CD8-positive, alpha-beta T cell (primary cell): ENCODE measurements at places on chromosomes 2 and 18.

- no peak for DNase-seq
These were observed 32.3 kb downstream of the ITSN2 start for GRCh38 chr2:24328010-24328409.

- DNase-seq, result no peak
These were observed 485.4 kb downstream of the PARD3B start for GRCh38 chr2:205030695-205031094.

- no peak for DNase-seq
These were observed 175.9 kb upstream of the NXPH2 start for GRCh38 chr2:138956116-138956515.

DNA sequence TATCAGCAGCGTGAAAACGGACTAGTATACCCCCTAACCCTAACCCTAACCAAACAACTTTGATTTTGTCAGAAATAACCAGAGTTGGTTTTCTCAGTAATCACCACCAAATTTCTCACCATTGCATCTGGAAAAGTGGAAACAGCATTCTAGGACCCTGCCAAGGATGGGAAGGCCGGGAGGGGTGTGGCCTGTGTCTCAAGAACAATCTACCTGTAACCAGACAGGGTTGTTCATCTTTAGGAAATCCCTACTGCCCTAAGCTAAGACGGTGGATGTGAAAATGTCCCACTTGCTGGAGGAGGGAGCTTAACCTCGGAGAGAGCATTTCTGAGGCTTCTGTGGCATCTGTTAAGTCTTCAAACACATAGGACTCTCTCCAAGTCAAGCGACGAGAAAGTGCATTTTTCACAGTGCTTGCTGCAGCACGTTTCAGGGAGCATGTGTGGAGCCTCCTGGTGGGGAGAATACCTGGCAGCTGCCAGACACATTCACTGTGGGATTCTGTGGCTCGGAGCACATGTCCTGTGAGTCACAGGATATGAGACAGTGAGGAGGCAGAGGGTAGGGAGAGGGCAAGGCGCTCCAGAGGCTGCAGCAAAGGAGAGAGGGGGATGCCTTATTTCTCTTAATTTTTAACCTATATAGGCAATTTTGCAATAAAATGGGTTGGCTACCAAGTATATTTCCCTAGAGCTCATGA, 207.5 kb downstream of the SPP2 start:
- DNase-seq, result peak; percentile 17

- DNase-seq, result no peak
These were observed 65.0 kb downstream of the UGGT1 start for GRCh38 chr2:128155970-128156369.

- DNase-seq, result no peak
These were observed 7.5 kb upstream of the STAMBP start for GRCh38 chr2:73821227-73821626.

- peak; percentile 94 for DNase-seq
These were observed 2.7 kb upstream of the RNPEPL1 start for GRCh38 chr2:240565333-240566202.

DNA sequence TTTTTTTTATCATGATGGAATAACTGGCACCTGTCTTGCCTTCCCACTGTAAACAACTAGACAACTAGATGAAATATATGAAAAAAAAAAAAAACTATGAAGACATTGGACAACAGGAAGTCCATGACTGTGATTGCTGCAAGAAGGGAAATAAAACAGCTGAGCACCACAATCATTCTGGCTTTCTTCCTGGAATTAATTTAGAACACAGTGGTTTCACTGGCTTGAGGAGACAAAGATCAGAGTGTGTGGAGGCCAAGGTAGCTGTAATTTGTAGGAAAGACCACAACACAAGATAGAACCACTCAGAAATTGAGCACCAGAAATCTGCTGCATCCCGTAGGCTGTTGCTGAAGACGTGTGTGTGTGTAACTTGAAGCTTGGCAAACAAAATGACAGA, 121.1 kb upstream of the PID1 start:
- DNase-seq, result no peak

GRCh38 chr2:29733213-29733612, 188.2 kb downstream of the ALK start:
- DNase-seq, result no peak

DNA sequence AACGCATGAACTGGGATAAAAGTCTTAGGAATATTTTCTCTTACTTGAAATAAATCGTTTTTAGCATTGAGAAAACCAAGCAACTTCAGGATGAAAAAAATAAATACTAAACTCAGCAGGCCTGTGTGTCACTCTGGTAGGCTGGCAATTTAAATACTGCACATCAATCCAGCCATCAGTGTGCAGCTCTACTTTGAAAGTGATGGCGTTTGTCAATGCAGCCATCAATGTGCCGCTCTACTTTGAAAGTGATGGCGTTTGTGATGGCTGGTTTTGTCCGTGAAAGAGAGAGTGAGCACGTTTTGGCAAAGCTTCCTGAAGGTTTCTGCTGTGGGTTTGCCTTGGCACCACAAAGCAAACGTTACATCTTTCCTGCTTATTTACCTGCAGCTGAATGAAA, 543.5 kb upstream of the SALL3 start:
- DNase-seq, result no peak

DNA sequence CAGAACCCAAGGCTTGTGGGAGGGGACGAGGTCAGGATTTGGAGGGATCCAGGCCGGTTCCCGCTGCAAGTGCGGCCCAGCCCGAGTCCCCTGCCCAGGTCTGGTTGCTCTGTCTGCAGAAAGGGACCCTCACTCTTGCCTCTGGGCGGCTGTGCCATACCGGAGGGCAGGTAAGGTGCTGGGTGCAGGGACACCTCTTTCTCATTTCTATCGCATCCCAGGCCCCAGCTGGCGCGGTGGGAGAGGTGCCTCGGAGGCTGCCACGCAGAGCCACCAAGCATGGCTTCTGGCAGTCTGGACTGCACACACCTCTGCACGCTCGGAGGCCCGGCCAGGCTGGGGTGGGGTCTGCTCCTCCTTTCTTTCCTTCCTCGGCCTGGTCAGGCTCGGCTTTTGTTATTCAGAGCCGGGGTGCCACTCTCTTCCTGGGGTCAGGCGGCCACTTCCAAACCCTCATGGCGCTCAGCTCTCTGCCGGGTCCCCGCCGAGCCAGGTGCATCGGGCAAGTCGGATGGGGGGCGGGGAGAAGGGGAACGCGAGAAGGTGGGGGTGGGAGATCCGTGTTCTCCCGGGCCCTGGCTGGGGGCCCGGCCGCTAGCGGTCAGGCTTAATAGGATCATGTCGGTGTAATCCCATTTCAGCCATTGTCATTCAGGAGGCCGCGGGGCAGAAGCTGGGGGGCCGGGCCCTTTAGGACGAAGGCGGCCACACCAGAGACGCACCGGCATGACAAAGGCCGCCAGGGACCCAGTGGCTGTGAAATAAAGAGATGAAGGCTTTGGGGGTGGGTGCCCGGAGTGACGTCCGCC, 9.0 kb downstream of the GBX2 start:
- no peak for DNase-seq

DNA sequence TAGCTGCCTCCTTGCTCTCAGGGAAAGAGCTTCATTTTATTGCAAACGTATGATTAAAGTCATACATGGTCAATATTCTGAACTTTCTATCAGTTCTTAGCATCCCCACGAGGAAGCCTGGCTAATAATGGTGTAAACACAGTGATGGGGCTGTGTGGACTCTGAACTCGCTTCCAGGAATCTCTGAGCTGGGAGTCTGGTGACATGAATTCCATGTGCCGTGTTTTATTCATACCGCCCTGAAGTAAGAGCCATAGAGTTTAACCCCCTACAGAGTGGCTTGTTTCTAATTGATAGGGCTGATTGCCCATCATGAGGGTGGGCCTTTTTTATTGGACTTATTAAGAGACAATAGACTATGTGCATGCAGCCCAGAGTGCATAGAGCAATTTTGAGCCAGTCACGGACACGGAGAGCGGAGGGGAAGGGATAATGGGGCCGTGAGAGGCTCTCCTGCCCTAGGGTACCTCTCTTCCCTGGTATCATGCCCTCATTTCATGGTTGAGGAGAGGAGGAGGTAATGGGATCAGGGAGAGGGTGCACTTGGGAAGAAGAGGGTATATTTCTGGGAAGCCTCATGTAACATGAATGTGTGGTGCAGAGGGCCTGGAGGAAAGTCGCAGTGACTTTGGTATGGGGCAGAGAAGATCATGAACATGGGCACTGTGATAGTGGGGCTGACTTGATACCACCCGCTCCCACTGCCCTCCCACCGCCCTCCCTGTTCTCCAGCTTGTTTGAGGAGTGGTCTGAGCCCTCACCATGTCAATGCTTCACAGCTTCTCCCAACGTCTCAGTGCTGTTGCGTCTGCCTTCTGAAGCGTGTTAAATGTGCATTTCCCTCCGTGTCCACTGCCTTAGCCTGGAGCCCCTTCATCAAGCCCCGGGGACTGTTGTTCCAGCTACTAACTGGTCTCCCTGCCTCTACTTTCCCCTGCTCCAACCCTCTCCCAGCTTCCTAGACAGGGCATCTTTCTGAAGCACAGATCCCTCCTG, 73.2 kb downstream of the IL1R2 start:
- DNase-seq, result no peak

- no peak for DNase-seq
These were observed 3.0 kb downstream of the LCLAT1 start for GRCh38 chr2:30450025-30450424.

GRCh38 chr2:157307021-157307420, 18.6 kb downstream of the ERMN start:
- no peak for DNase-seq

DNA sequence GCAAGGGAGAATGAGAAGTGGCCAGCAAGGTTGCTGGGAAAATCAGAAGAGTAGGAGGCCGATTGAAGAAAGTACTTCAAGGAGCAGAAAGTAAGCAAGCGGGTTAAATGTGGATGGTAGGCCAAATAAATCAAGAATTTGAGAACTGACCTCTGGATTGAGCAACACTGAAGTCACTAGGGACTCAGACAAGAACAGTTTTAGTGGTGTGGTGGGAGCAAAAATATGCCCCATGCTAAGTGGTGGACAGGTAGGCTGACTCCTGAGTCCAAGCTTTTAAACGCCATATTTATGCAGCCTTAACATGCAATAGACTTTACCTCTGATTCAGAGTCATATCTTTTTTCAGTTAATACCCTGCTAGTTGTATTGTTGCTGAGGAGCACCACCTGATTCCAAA, 4.5 kb downstream of the TRABD2A start:
- DNase-seq, result no peak

DNA sequence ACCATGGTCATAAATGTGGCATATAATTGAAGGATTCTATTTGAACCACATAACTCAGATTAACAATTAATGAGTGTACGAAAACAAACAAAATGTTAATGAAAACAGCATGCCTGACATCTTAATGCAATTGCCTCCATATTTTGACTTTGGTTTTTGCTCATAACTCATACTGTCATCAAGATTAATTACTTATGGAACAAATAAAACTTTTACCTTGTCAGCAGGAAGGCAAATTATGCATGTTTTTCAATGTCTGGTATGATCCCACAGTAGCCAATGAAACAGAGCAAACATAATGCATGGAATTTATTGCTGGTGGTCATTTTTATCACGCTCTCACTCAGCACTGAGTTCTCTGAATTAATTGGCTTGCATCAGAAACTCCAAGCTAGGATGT, 5.1 kb downstream of the PLEKHM3 start:
- DNase-seq, result no peak

DNA sequence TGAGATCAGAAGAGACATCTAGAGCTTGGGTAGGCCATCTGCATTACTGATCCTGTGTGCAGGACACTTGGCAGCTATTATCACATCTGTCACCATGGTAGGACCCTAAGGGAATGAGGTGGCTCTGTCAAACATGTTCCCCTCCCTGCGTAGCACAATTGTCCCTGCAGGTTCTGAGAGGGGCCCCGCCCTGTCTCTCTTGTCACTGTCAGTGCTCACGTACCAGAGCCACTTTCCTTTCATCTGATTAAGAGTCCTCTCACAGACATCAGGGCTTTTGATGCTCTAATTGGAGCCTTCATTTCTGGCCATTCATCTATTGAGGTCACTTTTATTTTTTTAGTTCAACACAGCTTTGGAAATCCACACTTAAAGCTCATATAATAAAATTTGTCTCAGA, 38.5 kb downstream of the NEB start:
- no peak for DNase-seq

- DNase-seq, result no peak
These were observed 1178.4 kb upstream of the TMEFF2 start for GRCh38 chr2:193373120-193373519.

DNA sequence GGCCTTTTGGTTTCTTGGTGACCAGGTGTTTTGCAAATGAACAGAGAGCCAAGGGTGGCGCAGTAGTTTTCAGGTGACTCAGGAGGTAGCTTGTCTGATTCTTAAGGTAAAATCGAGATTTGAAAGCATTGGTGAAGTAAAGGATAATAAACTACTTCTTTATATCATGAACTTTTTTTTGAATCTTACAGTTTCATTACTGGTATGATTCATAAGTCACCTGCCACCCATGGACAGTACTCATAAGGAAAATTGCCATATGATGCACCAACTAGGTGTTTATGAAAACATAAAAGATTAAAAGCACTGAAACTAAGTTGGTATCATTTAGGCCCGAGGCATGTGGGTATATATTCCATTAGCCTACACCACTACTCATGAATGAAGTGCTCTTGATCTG, 84.1 kb upstream of the MGAT5 start:
- no peak for DNase-seq

- DNase-seq, result no peak
These were observed 320.2 kb downstream of the TMX3 start for GRCh38 chr18:68394705-68395104.

GRCh38 chr2:158782136-158782535, 13.0 kb upstream of the DAPL1 start:
- DNase-seq, result no peak

GRCh38 chr2:165902934-165903333, 50.6 kb downstream of the TTC21B start:
- DNase-seq, result no peak

DNA sequence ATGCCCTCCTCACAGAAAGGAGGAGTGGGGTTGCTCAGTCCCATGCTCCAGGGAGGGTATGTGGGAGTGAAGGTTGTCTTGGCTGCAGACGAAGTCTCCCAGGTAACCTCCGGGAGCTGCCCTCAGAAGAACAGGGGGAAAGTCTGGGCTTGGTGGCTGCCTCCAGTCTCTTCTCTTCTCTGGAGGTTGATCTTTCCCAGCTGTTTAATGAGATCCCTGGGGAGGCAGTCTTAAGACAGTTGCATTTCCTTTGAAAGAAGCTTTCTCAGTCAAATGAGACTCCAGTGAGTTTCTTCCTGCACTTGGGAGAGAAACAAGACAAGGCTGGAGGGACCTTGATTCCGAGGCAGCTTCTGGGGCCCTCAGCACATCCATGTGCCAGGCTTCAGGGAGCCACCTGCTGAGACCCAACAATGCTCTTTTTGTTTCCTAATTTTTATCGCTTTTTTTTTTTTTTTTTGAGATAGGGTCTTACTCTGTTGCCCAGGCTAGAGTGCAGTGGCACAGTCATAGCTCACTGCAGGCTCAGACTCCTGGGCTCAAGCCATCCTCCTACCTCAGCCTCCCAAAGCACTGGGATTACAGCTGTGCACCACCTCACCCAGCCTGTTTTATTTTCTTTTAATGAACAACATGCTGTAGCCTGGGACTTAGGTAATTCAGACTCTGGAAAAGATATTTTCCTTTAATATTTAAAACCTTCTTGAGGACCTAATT, 71.7 kb upstream of the TPO start:
- no peak for DNase-seq

GRCh38 chr2:9287400-9288045, 80.9 kb downstream of the ASAP2 start:
- no peak for DNase-seq

GRCh38 chr2:45874344-45874743, 222.9 kb downstream of the PRKCE start:
- DNase-seq, result no peak

- no peak for DNase-seq
These were observed 9.5 kb downstream of the KLHL14 start for GRCh38 chr18:32763293-32763692.
